ENCODE measurements at places on chromosomes 16 and 17.

GRCh38 chr17:35373984-35374765 lies 754 bp upstream of the SLFN11 start:
- DNase-seq = peak; percentile 72

DNA sequence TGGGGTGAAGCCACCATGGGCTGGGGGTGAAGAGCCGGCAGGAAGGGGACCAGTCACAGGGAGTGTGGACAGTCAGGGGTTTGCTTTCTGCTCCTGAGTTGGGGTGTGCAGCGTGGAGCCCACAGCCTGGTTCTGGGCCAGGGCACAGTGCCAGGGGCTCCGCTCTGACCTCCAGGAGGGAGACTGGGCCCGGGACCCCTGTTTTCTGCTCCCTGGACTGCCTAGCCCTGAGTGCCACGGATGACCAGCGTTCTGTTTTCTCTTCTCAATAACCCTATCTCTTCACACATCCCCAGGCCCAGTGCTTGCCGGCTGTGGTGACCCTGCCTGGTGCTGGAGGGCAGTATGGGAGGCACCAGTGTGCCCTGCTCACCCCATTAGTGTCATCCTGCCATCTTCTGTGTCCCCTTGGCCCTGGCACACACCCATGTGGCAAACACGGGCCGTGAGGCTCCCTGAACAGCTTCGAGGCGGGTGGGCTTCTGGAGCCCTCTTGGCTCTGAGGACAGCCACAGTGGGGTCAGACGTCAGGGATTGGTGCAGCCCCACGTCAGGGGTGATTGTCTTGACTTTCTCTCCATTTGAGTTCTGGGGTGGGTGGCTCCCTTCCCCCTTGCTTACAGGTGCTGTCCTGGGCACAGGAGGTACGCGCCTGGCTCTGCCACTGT lies 1.1 kb downstream of the CEMP1 start:
- no peak for DNase-seq

- no peak for DNase-seq
Observed at GRCh38 chr16:3696425-3697218, 20.7 kb downstream of the TRAP1 start.

GRCh38 chr16:65196420-65197075 lies 74.7 kb upstream of the CDH11 start:
- no peak for DNase-seq

- no peak for DNase-seq
Observed at GRCh38 chr16:84367297-84367680, 1.0 kb upstream of the ATP2C2 start.

GRCh38 chr17:70622368-70623260 lies 453.3 kb downstream of the KCNJ2 start:
- DNase-seq = peak; percentile 42

- no peak for DNase-seq
Observed at GRCh38 chr16:2162676-2163118, 7.1 kb downstream of the TRAF7 start.

- no peak for DNase-seq
Observed at GRCh38 chr17:68445671-68446070, 11.6 kb downstream of the WIPI1 start.

- DNase-seq = no peak
Observed at GRCh38 chr17:35245196-35245486, 2.3 kb downstream of the SLFN5 start.

- no peak for DNase-seq
Observed at GRCh38 chr17:30975042-30975820, 4.4 kb downstream of the RNF135 start.

GRCh38 chr16:55622930-55623561 lies 32.7 kb upstream of the SLC6A2 start:
- no peak for DNase-seq

DNA sequence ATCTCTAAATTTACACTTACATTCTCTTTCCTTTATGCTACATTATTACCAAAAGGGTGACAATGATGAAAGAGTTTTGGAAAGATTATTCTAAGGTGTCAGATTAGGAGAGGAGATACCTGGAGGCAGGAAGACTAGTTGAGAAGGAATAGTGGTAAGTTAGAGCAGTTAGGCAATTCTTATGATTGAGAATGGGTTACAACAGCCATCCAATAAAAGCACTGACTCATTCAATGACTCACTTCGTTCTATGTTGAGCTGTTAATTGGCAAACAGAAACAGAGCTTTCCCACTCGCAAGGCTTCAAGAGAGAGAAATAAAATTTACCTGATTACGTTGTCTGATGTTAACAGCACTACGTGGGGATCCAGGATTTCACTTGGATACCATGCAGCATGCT lies 5.8 kb downstream of the NUP88 start:
- no peak for DNase-seq

DNA sequence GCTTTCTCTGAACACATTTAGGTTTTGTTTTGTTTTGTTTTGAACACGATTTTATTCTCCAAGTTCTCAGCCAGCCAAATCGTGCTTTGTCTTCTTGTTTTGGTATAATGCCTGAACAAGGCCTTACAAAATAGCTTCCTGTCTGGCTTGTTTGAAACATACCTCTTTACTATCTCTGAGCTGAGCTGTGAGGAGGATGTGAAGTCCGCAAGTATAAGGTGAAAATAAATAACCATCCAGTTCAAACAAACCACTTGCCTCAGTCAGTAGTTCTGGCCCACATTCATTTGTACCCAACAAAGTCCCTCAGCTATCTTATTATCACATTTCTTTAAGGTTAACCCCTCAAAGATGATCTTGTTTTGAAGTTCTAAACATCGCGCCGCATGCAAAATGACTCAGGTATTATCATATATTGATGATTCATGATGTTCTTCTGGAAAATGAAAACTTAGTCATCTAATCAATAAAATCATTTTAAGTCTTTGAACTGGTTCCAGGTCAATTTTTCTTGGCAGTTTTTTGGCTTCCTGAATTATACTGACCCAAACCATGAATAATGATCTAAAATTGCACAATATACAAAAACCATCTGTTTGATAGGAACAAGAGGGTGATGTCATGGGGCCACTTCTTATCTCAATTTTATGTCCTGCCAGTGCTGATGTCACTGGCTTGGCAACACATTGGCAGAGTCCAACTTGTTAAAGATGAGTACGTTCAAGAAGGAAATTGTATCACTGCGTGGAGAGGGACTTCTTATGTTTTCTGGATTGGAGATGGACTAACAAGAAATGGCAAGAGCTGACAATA lies 694.3 kb downstream of the KCNJ2 start:
- no peak for DNase-seq

- DNase-seq = no peak
Observed at GRCh38 chr16:1438229-1439057, 5.9 kb downstream of the CCDC154 start.

Data from KBM-7 (cell line).